Activated CD8-positive, alpha-beta memory T cell treated with anti-CD3 and anti-CD28 coated beads for 4 hours (primary cell): ENCODE measurements at places on chromosomes 2 and 18.
A peak's percentile ranks its signal among the peaks of the same experiment; 100 is the strongest.

GRCh38 chr2:72999729-73000725 lies 71.5 kb downstream of the SFXN5 start:
- DNase-seq = no peak

GRCh38 chr18:74446178-74446577 lies 10.9 kb downstream of the DIPK1C start:
- DNase-seq = no peak

- DNase-seq = no peak
These were observed 27.6 kb upstream of the IL1R1 start for GRCh38 chr2:102114851-102115497.

DNA sequence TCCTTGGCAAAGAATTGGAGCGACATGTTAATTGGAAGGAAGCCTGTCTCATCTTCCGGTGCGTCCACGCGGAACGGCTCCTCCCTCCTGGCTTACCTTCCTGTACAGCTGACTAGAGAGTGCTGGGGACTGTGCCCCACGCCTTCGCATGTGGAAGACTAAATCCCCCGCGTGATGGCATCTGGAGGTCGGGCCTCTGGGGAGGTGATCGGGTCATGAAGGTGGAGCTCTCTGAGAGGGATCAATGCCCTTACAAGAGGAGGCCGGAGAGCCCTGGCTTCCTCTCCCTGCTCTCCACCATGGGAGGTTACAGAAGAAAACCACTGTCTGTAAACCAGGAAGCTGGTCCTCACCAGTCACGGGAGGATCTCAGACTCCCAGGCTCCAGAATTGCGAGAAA lies 104.1 kb upstream of the OTOS start:
- DNase-seq = no peak

- DNase-seq = no peak
These were observed 2.0 kb upstream of the PRKCE start for GRCh38 chr2:45649462-45649857.

DNA sequence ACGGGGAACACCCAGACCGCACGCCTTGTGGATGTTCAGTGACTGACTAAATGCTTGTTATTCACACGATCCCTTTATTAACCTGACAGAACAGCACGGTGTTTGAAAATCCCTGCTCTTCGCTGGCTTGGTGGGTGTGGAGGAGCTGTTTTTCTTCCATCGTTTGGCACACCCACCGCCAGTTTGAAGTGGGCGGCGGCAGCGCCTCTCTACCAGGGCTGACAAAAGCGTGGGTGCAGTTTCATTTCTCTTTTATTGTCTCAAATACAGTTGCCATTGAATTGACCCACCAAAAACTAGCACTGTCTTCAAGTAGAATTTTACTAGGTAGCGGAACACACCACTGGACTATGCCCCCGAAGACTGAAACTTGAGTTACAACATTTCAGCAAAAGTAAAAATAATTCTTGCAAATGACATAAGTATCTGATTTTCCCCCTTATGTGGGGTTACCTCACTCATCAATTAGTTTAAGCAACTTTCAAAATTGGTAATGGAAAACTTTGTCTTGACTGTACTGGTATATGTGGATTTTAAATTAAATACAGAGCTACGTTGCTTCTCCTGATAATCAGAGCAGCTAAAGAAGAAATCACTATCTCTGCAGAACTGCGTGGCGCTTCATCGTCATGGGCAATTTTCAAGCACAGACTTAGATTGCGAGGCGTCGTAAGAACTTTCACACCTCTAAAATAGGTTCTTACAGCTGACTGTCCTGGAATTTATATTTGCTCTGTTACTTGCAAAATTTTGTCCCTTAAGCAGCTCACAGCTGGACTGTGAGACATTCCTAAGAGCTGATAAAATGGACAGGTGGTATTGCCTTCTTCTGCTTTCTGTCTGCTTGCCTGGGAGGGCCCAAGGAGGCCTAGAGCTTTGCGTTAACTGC lies 60.9 kb downstream of the LDLRAD4 start:
- peak; percentile 20 for DNase-seq

DNA sequence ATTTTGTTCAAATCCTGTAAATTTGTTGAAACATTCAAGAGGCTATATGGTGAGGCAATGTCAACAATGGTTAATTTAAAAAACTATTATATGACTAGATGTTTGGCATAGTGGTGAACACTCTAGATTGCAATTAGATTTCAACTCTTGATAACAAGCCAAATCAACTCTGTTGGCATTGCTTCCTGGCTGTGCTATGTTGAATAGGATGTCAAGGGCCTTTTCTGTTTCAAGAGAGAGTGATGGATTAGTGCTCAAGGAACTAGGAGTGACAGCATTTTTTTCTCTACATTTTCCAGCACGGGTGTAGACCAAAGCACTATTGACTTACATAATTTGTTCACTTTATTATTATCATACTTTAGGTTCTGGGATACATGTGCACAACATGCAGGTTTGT lies 172.4 kb upstream of the KCNH7 start:
- DNase-seq = no peak

GRCh38 chr2:20539776-20540586 lies 93.1 kb downstream of the RHOB start:
- DNase-seq = no peak

GRCh38 chr2:9946076-9946475 lies 5.4 kb upstream of the GRHL1 start:
- DNase-seq = no peak

GRCh38 chr2:222982010-222982908 lies 69.7 kb upstream of the KCNE4 start:
- no peak for DNase-seq

GRCh38 chr2:203706403-203706802 lies at the start of gene CD28:
Gene CD28, plus strand, starts transcription at chr2:203706639. Its CDS starts 58 bp downstream, at chr2:203706697.
- peak; percentile 59 for DNase-seq

DNA sequence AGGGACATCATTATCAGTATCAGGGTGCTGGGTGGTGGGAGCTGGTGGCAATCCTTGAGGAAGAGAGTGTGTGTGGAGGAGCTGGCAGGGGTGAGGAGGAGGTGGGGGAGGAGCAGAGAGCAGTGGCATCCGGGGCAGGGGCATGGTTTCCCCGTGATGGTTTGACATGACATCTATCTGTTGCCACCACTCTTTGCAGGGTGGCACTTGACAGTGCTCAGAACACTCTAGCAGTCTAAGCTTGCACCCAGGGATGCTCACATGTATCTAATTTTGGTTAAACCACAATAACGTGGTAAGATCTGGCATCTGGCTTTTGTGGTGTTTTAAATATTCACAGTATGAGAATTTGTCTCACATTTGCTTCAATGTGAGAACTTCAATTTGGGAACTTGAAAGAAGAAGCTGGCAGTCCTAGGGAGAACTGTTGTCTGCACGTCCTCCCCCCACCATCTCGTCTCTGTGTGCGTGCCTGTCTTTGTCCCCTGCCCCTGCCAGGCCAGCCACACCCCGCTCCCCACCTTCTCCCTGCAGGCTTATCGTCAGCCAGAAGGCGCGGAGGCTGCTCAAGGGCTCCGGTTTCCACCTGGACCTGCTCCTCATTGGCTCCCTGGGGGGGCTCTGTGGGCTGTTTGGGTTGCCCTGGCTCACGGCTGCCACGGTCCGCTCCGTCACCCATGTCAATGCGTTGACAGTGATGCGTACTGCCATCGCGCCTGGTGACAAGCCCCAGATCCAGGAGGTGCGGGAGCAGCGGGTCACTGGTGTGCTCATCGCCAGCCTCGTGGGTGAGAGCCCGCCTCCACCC lies 11.7 kb downstream of the SLC4A3 start:
- no peak for DNase-seq

- no peak for DNase-seq
These were observed 130.9 kb downstream of the EXOC6B start for GRCh38 chr2:72694715-72695496.

DNA sequence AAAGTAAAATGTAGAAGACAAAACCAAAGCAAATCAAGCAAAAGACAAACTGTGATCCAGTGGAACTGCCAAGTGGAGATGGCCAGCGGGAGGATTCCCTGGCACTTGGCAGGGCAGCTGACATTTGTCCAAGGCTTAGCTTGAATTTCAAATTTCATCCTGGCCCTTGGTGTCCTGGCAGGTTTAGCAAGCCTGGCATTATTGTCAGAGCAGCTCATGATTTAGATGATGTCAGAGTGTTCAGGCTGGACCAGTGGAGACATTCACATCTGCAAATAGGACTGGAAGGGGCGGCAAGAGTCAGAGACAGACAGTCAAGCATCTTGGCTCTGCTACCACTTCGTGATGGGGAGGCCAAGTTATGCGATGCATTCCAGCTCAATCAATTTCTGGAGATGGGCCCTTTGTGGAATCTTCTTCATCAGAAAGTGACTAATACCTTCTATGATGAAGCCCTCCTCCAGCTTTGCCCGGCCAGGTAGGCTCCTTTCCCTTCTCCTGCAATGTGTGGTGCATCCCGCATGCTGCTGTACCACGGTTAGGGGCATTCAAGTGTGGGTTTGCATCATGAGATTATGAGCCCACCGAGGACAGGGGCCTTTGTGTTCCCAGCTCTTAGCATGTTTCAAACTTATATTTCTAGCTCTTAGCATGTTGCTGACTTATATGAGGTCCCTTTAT lies 199.7 kb downstream of the ANKRD30B start:
- DNase-seq = no peak

GRCh38 chr2:174195253-174195652 lies 53.1 kb downstream of the OLA1 start:
- DNase-seq = no peak

DNA sequence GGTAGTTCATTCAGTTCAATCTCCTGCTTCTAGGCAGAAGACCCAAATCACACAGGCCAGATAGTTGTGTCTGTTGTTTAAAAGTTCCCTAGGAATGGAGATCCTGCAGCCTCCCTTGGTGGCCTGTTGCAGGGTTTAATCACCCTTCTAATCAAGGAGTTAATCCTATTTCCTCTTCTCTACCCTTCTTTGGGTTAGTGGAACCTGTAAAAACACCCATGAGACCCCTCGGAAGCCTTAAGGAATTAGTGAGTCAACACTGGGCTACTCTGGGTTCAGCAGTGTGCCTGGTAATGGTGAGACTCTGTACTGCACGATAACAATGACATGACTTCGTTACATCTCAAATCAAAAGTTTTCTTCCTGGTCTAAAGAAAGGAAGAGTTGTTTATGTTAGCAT lies 217.6 kb upstream of the NRP2 start:
- no peak for DNase-seq

GRCh38 chr2:28580078-28580477 lies 84.2 kb downstream of the PLB1 start:
- no peak for DNase-seq

- DNase-seq = no peak
These were observed 130.1 kb upstream of the PIEZO2 start for GRCh38 chr18:11279461-11279860.

- DNase-seq = no peak
These were observed 157.0 kb upstream of the TNP1 start for GRCh38 chr2:217016796-217017419.

GRCh38 chr2:111622859-111623258 lies 261.1 kb downstream of the ANAPC1 start:
- DNase-seq = no peak

DNA sequence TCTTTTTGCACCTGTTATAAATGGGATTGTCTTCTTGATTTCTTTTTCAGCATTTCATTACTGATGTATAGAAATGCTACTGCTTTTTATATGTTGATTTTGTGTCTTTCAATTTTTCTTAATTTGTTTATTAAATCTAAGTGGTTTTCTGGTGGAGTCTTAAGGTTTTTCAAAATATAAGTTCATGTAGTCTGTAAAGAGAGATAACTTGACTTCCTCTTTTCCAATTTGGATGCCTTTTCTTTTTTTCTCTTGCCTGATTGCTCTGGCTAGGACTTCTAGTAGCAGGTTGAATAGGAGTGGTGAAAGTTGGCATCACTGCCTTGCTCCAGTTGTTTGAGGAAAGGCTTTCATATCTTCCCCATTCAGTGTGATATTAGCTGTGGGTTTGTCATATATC lies 28.6 kb upstream of the GALNT5 start:
- DNase-seq = no peak

DNA sequence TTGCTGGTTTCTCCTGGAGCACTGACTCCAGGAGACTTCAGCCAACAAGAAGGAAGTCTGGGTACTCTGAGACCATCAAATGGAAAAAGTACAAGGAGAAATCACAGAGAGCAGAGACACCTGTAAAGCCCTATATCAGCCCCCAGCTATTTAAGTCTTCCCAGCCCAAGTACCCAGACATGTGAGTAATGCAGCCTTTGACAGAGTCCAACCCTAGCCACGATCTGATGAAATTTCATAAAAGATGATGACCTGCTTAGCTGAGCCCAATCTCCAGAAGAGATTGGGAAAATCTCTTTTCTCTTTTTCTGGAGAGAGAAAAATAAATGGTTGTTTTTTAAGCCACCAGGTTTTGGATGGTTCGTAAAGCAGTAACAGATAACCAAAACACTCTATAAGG lies 196.6 kb downstream of the NBAS start:
- DNase-seq = no peak

GRCh38 chr18:58952858-58953257 lies 88.2 kb downstream of the ZNF532 start:
- no peak for DNase-seq

DNA sequence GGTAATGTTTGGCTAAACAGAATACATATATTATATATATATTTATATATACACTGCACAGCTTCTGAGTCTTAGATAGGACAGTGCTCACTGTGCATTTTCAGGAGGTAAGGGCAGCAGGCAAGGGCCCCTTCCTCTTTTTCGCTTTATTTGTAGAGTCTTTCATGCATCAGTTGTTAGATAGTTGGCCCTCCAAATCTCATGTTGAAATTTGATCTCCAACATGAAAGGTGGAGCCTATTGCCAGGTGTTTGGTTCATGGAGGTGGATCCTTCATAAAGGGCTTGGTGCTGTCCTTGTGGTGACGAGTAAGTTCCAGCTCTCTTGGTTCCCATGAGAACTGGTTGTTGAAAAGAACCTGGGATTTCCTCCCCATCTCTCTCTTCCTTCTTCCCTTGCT lies 48.1 kb downstream of the TSN start:
- no peak for DNase-seq

DNA sequence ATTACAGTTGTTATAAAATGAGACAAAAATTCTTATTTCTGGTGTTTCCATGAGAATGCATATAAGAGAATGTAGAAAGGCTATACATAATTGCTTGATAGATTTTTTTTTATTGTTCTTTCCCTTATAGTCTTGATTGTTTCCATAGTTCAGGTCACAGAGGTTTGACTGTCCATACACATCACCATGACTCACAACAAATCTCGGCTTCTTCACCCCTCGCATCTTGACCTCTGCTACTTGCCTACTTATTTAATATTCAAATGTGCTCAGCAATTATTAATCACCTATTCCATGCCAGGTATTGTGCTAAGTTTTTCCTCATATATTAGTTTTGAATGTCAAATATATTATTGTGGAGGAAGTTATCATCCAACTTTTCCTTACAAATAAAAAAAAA lies 789.6 kb downstream of the RNF144A start:
- DNase-seq = no peak

DNA sequence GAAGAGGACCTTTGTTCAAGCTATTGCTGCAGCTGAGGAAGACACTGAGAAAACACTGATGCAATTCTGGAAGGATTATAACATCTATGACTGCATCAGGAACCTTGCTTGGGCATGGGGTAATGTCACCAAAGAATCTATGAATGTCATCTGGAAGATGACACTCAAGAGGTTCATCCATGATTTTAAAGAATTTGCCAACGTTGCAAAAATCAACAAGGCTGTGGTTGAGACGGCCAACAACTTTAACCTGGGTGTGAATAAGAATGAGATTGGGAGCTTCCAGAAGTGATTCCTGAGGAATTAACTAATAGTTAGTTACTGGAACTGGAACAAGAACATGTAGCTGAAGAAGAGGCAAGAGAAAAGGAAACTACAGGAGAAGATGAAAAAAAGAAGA lies 126.4 kb upstream of the SP5 start:
- no peak for DNase-seq
